ENCODE measurements at places on chromosomes 11 and 22. TPM values are rescaled to one million over a fixed set of nuclear protein-coding genes. Genes with fewer than 3 reads are reported as not detected.

- DNase-seq, result peak; percentile 93
Observed at GRCh38 chr11:122690801-122691548, 35.5 kb downstream of the UBASH3B start.

GRCh38 chr11:108697872-108698473 lies 33.1 kb downstream of the DDX10 start:
- DNase-seq, result peak; percentile 86

DNA sequence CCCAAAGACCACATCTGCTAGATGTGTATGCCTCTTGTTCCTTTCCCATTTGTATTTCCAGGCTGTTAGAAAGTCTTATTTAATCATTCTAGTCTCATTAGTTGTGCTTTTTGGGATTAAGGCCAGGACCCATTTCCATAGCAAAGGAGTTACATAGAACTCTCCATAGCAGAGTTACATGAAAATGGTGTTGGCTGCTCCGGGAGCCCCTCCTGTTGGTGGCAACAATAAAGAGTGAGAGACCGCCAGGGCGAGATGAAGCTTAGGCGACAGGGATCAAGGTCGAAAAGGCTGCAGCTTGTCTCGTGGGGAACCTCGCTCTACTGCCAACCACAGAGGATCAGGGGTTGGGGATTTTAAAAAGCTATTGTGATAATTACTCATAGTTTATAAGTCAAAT lies 58.3 kb downstream of the GRIK4 start:
- DNase-seq, result no peak

GRCh38 chr11:112279901-112280267 lies 19.2 kb upstream of the PLET1 start:
- DNase-seq, result peak; percentile 67

- no peak for DNase-seq
Observed at GRCh38 chr11:94455861-94456260, 37.8 kb downstream of the MRE11 start.

DNA sequence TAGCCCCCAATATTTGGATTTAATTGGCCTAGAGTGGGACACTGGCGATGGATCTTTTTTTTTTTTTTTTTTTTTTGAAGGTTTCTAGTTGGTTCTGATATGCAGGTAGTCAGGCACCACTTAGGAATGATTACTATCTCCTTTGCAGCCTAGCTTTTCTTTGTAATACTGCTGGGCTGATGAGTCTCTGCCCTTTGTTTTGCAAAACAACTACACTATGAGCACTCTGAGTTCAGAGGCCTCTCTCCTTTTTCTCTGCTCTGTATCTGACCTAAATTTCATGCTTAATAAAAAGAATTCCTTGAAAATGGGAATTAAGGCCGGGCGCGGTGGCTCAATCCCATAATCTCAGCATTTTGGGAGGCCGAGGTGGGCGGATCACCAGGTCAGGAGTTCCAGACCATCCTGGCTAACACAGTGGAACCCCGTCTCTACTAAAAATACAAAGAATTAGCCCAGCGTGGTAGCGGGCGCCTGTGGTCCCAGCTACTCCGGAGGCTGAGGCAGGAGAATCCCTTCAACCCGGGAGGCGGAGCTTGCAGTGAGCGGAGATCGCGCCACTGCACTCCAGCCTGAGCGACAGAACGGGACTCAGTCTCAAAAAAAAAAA lies 1312.3 kb downstream of the FAM181B start:
- no peak for DNase-seq

- DNase-seq, result no peak
Observed at GRCh38 chr22:38049812-38050619, 7.2 kb upstream of the PICK1 start.

- DNase-seq, result no peak
Observed at GRCh38 chr22:42367980-42368378, 64.2 kb downstream of the NFAM1 start.

DNA sequence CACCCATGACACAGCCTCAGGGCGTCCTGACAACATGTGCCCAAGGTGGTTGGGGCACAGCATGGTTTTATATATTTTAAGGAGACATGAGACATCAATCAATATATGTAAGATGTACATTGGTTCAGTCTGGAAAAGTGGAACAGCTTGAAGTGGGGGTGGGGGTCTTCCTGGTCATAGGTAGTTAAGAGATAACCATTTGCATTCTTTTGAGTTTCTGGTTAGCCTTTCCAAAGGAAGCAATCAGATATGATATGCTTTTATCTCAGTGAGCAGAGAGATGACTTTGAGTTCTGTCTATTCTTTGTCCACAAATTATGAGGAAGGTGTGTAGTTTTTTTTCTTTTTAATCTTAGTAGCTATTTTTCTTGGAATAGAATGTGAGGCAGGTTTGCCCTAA lies 10.1 kb upstream of the ANAPC15 start:
- DNase-seq, result no peak

DNA sequence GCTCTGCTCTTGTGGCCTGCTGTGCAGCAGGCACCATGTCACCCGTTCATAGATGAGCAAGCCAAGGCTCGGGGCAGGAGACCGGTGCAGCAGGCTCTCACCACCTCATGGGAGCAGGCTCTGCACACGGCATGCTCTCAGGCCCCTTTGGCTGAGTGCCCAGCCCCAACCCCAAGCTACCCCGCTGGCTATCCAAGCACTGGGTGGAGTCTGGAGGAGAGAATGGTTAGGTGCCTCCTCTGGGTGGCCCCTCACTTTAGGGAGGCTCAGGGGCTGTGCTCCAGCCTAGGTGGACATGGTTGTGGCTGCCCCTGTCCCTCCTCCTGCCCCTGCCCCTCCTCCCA lies 199.9 kb downstream of the IGLL1 start:
- DNase-seq, result no peak

DNA sequence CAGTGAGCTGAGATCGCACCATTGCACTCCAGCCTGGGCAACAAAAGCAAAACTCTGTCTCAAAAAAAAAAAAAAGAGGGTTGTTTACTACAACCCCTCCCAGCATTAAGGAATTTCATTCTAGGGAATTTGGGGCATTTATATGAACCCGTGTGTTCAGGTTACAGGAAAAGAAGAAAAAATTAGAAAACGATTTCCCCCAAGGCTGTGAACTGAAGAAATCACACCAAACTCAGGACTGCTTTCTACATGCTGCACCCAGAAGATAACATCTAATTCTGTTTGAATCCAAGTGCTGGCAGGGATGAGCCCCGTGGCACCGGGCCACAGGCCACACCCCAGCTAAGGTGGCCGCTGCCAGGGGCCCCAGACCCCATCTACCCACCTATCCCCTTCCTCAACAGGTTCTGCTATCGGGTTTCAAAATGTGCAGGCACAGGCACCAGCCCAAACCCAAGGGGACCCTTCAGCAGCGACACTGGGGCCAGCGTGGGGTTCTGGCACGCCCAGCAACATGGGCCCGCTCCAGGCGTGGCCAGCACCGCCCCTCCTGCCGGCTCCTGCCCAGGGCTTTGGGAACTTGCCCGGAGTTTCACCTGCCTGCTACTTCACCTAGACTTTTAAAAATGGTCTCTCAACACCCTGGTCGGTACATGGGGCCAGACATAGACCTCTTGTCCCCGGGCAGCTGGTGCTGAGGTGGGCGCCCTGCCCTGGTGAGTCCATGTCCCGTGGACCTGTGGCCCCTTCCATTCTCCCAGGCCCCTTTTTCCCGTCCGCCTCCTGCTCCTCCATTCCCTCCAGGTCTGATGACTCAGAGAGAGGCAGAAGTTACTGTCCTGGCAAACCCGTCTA lies 11.8 kb downstream of the CELSR1 start:
- no peak for DNase-seq

GRCh38 chr11:117824571-117825537 lies at the start of gene FXYD2:
TSS of gene FXYD2 (minus strand) at chr11:117824744. CDS start at chr11:117824678, 66 bp downstream.
- peak; percentile 78 for DNase-seq

DNA sequence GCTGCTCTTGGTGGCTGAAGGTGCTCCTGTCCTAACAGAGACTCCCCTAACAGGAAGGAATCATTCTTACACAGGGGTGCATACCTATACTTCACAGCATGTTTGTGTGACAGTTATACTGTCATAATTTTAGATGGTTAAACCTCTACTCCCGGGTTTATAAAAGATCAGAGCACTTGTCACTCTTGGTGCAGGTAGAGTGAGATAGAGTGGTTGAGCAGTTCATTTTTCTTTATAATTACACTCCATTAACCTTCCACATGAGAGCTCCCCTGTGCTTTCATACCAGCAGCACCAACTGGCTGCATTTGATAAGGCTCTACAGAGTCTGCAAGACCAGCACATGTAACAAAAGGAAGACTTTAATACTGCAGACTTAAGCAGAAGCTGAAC lies 72.9 kb downstream of the LARGE2 start:
- no peak for DNase-seq

GRCh38 chr11:106397787-106398501 lies 320.5 kb downstream of the AASDHPPT start:
- peak; percentile 44 for DNase-seq

DNA sequence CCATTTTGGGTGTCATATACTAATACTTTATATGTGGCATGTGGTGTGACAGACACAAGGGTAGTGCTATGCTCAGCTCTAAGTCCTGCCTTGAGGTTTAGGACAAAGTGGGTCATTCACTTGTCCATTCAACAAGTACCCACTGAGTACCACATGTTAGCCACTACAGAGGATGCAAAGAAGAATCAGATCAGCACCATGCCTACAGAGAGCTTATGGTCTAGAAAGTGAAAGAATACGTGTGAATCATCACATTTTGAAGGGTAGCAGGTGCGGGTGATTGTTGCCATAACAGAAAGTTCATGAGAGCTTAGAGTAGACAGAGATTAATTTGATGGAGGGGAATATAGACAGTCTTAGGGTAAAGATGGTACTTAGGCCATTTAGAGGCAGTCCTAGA lies 18.3 kb downstream of the CLMP start:
- DNase-seq, result no peak

Gene UPK3A
- 0.11 TPM for polyA plus RNA-seq

Measured in muscle of back (tissue), 13 donors.